GM10248 (cell line): ENCODE measurements at places on chromosomes 13 and 19.

DNA sequence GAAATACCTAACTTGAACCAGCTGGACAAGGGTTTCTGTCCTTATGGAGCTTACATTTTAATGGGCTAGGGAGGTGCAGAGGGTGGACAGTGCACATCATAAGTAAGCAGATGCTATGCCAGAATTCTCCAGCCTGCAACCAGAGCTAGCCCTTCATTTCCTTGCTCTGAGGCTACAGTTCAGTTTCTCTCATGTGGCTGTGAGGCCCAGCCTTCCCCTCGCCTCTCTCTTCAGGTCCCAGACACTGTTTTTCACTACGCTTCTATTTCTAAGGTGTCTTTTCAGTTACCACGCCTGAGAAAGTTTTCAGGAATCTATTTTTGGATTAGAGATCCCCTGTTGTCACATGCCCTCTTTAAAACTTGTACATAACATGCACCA lies 141.9 kb downstream of the PCCA start:
- no peak for DNase-seq

GRCh38 chr19:56304243-56304642 lies 10.4 kb downstream of the ZSCAN5A start:
- DNase-seq = no peak

DNA sequence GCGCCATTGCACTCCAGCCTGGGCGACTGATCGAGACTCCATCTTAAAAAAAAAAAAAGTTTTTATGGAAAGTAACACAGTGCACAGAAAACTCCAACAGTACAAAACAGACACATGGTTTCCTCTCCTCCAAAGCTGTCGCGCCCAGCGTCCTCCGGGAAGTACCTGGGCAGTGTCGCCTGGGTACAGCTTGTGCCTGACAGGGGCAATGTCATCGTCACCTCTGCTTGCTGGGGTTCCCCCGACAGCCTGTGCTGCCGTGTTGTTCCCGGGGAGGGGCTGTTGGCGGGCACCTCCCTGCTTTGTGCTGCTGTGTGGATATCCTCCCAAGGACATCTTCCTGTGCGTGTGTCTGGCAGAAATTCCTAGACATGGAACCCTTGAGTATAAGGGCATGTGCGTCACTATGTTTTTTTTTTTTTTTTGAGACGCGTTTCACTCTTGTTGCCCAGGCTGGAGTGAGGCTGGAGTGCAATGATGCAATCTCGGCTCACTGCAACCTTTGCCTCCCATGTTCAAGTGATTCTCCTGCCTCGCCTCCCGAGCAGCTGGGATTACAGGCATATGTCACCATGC lies 2.4 kb upstream of the F2RL3 start:
- no peak for DNase-seq

GRCh38 chr19:7187605-7188339 lies 106.4 kb downstream of the INSR start:
- no peak for DNase-seq

GRCh38 chr19:46915386-46915785 lies 54.6 kb downstream of the ARHGAP35 start:
- no peak for DNase-seq

GRCh38 chr19:17309965-17310461 lies 650 bp downstream of the DDA1 start:
- no peak for DNase-seq
